Activated CD4-positive, alpha-beta T cell treated with anti-CD3 and anti-CD28 coated beads for 1 hour (primary cell): ENCODE measurements at places on chromosomes 3 and 15.
A peak's percentile ranks its signal among the peaks of the same experiment; 100 is the strongest.

GRCh38 chr3:148922467-148922866, 57.4 kb downstream of the CPA3 start:
- DNase-seq: no peak

- no peak for DNase-seq
Measured at GRCh38 chr3:13647298-13648059, 98.6 kb downstream of the FBLN2 start.

GRCh38 chr3:114566162-114566755, 272.4 kb downstream of the TIGIT start:
- DNase-seq: no peak

GRCh38 chr3:63343674-63344073, 65.6 kb downstream of the SYNPR start:
- no peak for DNase-seq

DNA sequence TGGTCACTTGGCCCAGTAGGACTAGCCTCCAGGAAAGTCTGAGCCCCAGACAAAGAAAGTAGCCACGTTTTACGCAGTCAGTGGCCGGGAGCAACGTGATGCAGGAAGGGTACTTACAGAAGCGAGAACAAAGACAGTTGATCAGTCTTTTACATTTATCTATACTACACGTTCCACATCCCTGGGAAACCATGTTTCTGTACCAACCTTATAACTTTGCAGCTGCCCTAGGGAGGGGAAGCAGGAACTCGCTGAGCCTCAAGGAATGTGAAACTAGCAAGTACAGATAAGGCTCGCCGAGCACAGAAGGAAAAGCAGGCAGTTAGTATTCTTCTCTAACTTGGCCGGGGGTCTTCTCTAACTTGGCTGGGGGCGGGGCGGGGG, 3.4 kb upstream of the KNL1 start:
- no peak for DNase-seq

GRCh38 chr15:67946701-67947100, 106.9 kb upstream of the RNU6-1 start:
- no peak for DNase-seq

GRCh38 chr3:118501152-118501551, 533.5 kb downstream of the IGSF11 start:
- no peak for DNase-seq

DNA sequence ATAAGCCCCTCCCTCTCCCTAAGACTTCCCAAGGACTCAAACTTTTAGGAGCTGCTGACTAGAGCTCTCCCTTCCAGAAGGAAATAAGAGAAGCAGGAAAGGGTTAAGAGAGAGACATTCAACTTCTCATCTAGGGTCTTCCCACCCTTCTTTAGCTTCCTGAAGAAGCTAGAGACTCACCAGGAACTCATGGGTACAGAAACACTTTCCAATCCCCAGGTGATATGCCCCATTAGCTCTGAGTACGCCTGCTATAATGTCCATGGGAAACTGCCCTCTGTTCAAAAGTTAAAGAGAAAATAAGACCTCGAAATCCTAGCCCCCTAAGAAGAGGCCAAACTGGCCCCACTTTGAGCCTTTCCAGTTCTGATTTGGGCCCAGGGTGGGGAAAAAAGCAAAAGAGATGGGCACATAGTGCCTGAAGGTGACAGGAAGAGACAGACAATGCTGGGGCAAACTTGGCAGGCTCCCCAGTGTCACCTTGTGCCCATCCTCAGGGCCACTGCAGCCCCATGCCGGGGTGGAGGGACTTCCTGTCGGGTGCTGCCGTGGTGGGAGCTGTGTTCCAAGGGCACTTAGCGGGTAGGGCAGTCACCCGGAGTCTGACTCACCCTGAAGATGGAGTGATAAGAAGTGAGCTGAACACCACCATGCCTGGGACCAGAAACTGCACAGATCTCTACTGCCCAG, 29.5 kb downstream of the CCDC12 start:
- DNase-seq: peak; percentile 50

- no peak for DNase-seq
Measured at GRCh38 chr15:25345943-25346342, 92.9 kb downstream of the UBE3A start.

GRCh38 chr3:61601831-61602230, 40.5 kb downstream of the PTPRG start:
- DNase-seq: no peak

DNA sequence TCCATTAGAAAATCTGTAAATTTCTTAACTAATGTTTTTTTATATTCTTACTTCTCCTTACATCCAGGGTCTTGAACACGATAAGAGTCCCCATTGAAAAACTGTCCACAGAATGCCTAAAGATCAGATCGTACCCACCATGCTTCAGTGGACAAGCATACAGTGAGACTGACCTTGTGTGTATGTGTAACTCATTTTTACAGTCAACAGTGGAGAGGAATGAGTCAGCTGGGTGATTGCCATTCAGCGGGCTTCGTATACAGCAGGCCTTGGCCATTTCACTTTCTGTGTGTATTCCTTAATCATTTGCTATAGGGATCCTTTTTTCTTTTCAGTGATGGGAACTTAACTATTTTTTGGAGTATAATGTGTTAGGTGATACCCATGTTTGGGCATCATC, 10.6 kb downstream of the PARP14 start:
- no peak for DNase-seq

- DNase-seq: no peak
Measured at GRCh38 chr3:39896184-39896583, 86.8 kb downstream of the MYRIP start.

- DNase-seq: no peak
Measured at GRCh38 chr3:18652781-18653180, 227.6 kb upstream of the SATB1 start.

- no peak for DNase-seq
Measured at GRCh38 chr15:48781481-48782081, 29.3 kb downstream of the CEP152 start.

- no peak for DNase-seq
Measured at GRCh38 chr3:189331002-189331418, 159.2 kb downstream of the TPRG1 start.

GRCh38 chr15:101189409-101190091, 62.3 kb downstream of the CHSY1 start:
- no peak for DNase-seq

GRCh38 chr15:56342653-56343052, 22.6 kb upstream of the TEX9 start:
- DNase-seq: no peak

DNA sequence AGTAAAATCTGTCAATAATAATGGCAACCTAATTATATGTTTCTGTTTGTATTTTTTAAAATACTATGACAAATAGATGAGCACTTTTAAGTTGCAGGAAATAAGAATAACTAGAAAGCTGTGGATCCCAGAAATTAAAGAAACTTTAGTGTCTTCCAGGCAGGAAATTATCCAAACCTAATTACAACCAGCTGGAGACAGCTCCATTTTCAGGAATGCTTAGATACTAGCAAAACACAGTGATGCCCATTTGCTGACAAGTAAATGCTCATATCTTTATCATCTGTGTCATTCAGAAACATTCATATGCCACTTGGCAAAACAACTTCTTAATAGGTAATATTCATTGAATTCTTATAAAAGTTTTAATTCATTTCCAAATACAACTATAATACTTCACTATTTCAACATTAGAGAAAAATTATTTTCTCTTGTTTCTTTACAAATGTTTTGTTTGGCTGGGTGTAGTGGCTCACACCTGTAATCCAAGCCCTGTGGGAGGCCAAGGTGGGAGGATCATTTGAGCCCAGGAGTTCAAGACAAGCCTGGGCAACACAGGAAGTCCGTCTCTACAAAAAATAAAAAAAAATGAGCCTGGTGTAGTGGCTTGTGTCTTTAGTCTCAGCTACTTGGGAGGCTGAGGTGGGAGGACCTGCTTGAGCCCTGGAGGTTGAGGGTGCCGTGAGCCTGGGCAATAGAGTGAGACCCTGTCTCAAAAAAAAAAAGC, 169.1 kb upstream of the TSPAN3 start:
- DNase-seq: no peak

- DNase-seq: no peak
Measured at GRCh38 chr3:179265875-179266274, 15.0 kb upstream of the KCNMB3 start.

GRCh38 chr3:37787153-37787867, 74.4 kb upstream of the CTDSPL start:
- no peak for DNase-seq

GRCh38 chr15:25783607-25784540, 79.3 kb downstream of the ATP10A start:
- DNase-seq: no peak

- no peak for DNase-seq
Measured at GRCh38 chr3:16400106-16400931, 113.2 kb downstream of the RFTN1 start.

GRCh38 chr3:169542331-169542751, 121.2 kb downstream of the MECOM start:
- DNase-seq: no peak

GRCh38 chr3:32412887-32413286, 21.2 kb downstream of the CMTM7 start:
- DNase-seq: no peak

- DNase-seq: no peak
Measured at GRCh38 chr3:134827213-134827612, 32.2 kb downstream of the EPHB1 start.

DNA sequence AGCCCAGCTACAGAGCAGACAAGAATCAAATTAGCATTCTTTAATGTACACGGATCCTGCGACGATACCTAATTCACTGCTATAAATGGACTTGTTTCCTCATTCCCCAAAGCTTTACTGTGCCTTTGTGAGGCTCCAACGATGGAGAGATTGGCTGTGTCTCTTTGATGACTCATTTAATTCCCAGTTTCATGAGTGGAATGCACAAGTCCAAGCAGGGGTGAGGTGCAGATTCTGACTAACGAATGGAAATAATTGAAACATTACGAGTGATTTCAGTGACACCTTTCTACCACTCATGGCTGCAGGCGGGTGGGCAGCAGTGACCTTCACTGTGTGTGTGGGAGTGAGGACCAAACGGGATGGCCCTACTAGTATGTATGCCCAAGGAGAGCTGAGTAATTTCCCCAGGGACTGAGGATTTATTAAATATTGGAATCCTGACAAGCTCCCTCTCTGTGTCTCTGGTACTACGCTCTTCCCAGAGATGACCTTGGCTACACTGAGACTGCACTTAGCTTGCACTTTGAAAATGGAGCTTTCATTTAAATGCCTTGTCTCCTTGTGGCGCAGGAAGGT, 156.7 kb downstream of the CACNA2D3 start:
- no peak for DNase-seq

GRCh38 chr3:181635141-181635540, 76.6 kb upstream of the SOX2 start:
- no peak for DNase-seq

DNA sequence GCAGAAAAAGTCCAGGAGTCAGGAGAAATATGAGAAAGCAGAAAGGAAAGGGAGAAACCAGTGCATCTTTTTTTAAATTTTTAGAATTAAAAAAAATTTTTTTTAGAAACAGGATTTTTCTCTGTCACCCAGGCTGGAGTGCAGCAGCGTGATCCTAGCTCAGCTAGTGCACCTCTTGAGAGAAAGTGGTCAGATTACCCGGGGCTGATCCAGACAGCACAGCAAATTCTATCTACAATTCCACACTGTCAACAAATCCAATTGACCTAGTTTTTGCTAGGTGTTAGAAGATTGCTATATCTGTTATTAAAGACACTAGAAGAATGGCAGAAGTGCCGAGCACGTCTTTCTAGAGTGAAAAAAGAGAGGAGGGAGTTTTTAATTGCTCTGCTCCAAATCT, 117.3 kb downstream of the RFTN1 start:
- DNase-seq: no peak

DNA sequence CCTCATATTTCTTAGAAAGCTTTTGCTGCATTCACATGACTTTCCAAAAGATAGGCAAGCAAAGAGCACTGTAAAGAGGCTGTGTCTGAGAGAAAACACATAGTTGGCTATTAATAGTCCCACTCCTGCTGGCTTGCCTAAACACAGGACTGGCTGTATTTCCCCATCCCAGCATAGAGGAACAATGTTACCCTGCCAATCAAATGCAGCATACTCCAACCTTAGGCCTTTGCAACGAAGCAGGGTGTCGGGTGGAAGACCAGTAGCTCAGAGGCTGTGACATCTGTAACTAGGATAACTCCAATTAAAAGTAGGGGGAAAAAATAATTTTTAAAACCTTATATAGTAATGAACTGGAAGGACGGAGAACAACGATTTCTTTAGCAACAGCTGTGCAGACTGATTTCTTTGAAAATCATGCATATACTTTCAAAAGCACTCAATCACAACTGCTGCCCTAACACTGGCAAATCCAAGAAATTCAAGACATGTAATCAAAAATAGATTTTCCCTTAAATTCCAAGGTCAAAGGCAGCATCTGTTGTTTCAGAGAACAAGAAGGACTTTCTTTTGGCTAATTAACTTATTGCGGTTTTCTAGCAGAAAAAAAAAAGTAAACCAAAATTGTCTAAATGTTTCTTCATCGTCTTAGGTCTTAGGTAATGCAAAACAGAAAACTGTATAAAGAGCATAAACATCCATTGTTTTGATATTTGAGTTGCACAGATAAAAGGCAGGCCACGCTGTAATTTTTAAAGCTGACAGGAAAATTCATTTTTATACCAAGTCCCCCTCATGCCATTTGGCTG, 139.3 kb downstream of the TNIK start:
- DNase-seq: no peak

DNA sequence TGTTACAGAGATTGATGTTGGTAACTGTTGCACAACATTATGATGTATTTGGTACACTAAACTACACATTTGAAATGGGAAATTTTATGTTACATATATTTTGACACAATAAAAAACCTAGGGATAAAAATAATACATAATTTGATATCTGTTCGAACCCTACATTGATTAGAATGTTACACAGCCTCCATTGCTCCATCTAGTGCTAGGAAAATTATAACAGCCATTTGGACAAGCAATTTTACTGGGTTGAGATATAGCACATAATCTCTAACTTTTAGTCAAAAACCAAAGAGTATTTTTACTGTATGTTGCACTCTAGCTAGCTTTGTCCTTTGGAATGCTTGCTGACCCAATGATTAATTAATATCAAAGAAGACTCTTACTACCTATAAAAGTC, 108.1 kb downstream of the LSAMP start:
- no peak for DNase-seq

DNA sequence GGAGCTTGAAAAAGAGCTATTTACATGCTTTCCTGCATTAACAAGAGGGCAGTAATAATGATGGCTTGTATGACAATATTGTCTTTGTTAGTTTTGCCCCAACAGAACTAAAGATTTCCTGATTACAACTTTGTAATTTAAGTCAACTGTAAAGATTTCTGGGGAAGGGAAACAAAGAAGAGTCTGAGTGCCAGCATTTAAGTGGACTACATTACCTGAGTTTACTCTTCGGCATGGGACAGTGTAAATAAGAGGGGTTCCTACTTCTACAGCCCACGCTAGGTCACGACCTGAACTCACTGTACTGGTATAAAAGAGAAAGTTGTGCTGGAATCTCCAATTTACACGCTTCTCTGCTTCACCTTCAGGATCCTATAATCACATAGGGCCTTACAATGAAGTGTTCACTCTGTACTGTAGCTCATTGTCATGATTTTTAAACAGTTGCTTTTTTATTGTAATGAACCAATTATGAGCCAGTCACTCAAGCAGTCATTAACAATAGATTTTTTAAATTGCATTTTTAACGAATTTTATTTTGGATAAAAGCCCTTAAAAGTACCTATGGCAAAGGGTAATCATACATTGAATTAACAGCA, 39.6 kb downstream of the DPH6 start:
- no peak for DNase-seq
